NCI-H2081 treated with DMSO at 0.1 percent for 48 hours (cell line): ENCODE measurements at places on chromosomes 16 and 17.

GRCh38 chr17:45640141-45640850 lies 143.8 kb upstream of the CRHR1 start:
- no peak for DNase-seq

DNA sequence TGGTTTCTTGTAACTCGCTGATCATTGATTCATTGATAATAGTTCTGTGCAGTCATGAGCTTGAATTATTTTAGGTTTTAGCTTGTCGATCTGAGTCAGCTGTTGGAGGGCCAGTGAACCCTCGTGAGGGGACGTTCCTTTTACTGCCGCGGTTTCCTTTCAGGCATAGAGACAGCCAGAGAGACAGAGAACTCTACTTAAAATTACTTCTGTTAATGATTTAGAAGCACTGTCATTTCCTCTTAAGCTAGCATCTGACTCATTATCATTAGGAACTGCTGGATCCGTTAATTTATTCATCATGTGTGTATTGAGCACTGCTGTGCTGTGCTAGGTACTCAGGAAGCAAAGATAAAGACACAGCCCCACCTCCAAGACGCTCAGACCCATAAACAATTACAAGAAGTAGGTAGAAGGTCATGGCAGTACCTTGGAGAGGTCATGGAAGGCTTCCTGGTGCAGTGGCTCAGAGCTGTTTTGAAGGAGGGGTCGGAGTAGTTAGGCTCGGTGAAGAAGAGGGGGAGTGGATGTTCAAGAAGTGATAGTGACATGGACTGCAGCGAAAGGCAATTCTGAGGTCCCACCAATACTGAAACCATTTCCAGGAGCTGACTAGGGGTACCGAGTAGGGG lies 3.3 kb downstream of the PGS1 start:
- DNase-seq: no peak

GRCh38 chr17:6713130-6713917 lies at the start of gene SLC13A5:
SLC13A5 (minus strand) TSS chr17:6713369; CDS start chr17:6713333, 36 bp downstream.
- no peak for DNase-seq

DNA sequence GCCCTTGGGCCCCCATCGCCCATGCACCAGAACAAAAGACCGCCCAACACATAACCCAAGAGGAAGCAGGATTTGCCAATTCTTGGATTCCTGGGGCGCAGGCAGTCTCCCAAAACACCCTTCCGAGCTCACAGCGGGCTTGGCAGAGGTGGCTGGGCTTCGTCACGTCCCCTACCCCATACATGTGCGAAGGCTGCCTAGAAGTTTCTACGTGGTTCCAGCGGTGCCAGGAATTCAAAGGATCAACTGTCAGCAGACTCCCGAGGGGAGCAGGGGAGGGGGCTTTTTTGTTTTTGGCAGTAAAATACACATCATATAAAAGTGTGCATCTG lies 80.8 kb upstream of the PLCG2 start:
- DNase-seq: no peak

DNA sequence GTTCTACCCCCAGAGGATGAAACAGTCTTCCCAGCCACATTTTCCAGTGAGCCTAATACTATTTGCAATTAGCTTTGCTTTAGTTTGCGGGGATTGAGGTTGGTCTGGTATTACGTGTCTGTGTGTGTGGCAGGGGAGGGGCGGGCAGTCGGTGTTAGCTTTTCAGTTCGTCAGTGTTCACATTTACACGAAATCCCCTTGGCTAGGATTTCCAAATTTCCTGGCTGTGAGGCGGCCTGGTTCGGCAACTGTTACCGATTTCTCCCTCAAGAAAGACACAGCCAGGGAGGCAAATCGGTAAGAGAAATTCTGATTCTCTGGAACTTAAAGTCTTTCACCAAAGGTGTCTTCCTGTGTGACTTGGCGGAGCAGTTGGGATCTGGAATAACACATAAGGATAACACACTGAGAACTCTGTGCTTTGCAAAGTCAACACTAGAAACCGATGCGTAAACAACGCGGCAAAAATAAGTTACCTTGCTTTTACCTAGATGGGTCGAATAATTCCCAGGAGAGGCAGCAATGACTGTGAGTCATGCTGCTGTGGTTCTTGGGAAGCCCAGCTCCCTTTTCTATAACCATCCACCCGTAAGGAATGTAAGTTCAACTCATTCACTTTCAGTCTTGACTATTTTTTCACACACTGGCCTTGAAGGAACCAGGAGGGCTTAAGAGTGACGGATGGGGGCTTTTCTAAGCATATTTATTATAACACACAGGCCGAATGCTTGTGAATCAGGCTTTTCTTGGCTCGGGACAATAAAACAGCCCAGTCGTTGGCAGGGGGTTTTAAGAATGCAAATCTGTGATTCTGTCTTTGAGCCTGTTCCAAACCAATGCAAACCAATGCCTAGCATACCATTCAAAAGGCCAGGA lies 24.2 kb downstream of the GPRC5B start:
- no peak for DNase-seq

- DNase-seq: no peak
These were observed 32.6 kb upstream of the CDH15 start for GRCh38 chr16:89138843-89139520.

GRCh38 chr16:8600144-8600775 lies 9.9 kb upstream of the TMEM114 start:
- no peak for DNase-seq

GRCh38 chr16:1173788-1174451 lies 21.0 kb downstream of the CACNA1H start:
- DNase-seq: no peak

DNA sequence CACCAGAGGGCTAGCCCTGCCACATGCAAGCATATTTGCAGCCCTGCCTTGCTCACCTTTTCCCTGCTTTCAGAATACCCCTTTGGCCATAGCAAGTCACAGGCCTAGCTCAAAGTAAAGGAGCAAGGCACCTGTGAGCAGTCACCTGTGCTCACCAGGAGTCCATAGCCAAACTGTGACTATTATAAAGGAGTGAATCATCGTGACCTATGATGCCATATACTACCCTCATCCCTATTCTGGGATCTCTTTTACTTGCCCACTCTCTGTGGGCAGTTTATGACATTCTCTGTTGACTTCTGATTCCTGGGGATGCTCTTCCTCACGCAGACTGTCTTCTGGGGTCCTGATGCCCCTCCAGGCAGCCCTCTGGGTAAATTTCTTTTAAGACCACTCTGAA lies 200.5 kb upstream of the NLRP1 start:
- DNase-seq: no peak

GRCh38 chr17:13131225-13131624 lies 113.4 kb upstream of the ELAC2 start:
- no peak for DNase-seq

- no peak for DNase-seq
These were observed 4.7 kb downstream of the SLC13A5 start for GRCh38 chr17:6708357-6708961.

GRCh38 chr16:15854906-15855703 lies 1.7 kb downstream of the MYH11 start:
- no peak for DNase-seq

GRCh38 chr17:509316-509715 lies 156.7 kb upstream of the RPH3AL start:
- no peak for DNase-seq

- DNase-seq: no peak
These were observed 68.9 kb upstream of the METRNL start for GRCh38 chr17:83010206-83011200.

DNA sequence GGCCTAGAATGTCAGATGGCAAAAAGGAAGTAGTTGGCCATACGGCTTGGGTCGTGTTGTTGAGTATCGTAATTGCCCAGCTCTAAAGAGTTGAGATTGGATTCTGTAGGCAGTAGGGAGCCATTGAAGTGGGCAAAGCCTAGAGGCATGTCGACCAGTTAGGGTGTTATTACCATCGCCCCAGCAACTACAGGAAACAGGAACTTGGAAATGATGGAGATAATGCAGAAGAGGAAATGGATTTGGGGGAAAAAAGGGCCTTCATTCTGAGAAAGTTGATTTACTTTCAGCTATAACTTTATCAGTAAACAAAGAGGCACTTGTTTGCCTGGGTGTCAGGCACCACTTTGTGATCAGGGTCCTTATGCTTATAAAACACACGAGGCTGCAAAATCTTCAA lies 52.6 kb downstream of the COX10 start:
- no peak for DNase-seq

- no peak for DNase-seq
These were observed 30.9 kb downstream of the OR1D5 start for GRCh38 chr17:3032258-3033247.

DNA sequence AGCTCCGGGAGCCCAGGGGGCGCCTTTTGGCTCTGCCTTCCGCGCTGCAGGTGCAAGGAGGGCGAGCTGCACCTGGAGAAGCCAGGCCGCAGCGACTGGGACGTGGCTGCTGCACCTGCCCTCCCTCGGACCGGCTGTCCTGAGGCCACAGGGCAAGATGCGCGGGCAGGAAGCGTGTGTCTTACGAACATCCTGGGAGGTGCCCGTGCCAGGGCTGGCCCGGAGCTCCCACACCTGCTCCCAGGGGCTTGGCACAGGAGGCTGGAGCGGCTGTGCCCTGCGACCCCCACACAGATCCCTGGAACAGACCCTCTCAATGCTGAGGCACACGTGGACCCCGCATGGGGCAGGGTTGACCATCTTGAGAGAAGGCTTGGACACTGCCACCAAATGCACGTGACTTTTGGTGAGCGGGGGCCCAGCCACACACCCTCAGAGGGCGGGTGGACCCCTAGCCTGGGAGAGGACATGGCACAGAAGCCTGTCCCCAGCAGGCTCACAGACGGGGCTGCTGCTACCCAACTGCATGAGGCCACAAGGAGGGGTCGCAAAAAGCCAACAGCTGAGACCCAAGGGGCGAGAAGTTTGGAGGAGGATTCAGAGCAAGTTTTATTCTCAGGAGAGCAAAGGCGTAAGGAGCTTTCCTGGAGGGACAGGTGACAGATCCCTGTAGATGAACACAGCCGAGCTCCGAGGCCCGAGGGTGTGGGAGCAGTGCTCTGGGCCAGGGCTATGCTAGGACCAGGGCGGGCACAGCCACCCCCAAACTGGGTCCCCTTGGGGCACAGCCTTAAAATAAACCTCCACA lies 11.4 kb downstream of the NDUFAF8 start:
- no peak for DNase-seq

- DNase-seq: peak; percentile 8
These were observed 26.1 kb downstream of the MRPS23 start for GRCh38 chr17:57823469-57824401.

DNA sequence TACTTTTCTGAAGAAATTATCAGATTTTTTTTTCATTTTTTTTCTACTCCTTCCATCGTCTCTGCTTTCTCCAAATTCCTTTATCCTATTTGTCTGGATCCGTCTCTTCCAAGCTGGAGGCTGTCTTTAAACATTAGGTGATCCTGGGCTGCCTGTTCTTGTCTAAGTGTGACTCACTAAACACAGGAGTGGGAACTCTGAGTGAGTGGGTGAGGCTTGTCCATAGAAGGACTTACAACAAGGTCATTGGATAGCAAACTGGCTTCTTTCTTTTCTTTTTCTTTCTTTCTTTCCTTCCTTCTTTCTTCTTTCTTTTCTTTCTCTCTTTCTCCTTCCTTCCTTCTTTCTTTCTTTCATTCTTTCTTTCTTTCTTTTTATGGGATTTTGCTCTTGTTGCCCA lies 18.2 kb downstream of the ALOX15 start:
- DNase-seq: no peak

GRCh38 chr17:77802811-77803220 lies 155.7 kb upstream of the TNRC6C start:
- peak; percentile 24 for DNase-seq

- DNase-seq: no peak
These were observed 15.8 kb upstream of the NDUFAB1 start for GRCh38 chr16:23611936-23612335.

DNA sequence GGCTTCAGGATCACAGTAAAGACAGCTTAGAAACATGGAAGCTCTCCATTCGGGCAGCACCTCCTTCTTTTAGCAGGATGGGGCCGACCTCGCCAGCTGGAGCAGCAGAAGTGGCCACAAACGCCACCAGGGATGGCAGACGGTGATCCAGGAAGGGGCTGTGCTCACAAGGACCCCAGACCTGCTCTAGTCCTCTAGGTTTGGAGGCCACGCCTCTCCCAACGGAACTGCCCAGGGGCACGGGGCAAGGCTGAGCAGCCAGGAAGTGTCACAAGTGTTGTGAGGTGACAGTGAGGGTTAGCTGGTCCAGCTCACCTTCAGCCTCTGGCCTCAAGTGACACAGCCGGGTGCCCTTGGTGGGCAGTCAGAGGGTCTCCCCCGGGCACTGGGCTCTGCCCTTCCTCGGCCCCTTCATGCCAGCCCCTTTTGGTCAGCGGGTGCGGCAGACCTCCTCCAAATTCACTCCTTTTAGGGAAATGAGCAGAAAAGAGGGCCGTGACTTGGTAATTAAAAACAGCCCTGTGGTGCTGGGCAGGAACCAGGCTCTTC lies 20.4 kb downstream of the CEP295NL start:
- no peak for DNase-seq

- DNase-seq: peak; percentile 30
These were observed 31.1 kb downstream of the BAIAP2 start for GRCh38 chr17:81066072-81066471.

- DNase-seq: no peak
These were observed 4.8 kb upstream of the GAA start for GRCh38 chr17:80096561-80097021.

DNA sequence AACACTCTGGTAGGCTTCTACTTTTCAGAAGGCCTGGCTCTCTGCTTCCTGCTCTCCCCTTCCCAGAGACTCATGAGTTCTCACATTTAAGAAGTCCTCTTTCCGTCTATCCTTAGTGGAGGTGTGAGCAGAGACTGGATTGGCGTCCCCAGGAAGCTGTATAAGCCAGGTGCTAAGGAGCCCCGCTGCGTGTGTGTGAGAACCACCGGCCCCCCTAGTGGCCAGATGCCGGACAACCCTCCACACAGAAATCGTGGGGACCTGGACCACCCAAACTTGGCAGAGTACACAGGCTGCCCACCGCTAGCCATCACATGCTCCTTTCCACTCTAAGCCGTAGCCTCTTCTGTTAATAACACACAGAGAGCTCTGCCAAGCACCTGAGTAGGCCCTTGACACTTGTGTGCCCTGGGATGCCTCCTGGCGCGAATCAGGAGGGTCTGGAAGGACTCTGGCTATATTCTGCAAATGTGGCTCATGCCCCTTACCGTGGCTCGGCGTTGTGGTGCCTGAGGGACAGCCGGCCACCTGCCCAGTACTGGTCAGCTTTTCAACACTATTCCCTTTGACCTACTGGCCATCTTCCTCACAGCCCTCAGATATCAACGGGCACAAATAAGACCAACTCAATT lies 13.9 kb downstream of the CYB5D2 start:
- no peak for DNase-seq

GRCh38 chr16:22174642-22175041 lies 12.3 kb downstream of the SDR42E2 start:
- no peak for DNase-seq

GRCh38 chr17:76870377-76870714 lies 2.1 kb downstream of the MGAT5B start:
- DNase-seq: no peak

GRCh38 chr17:7025245-7025644 lies 2.4 kb downstream of the BCL6B start:
- DNase-seq: no peak

- no peak for DNase-seq
These were observed 42.1 kb upstream of the BHLHA9 start for GRCh38 chr17:1227917-1228780.

- no peak for DNase-seq
These were observed 15.7 kb downstream of the C16orf74 start for GRCh38 chr16:85735225-85735635.

GRCh38 chr17:51528111-51528510 lies 267.8 kb downstream of the UTP18 start:
- no peak for DNase-seq

GRCh38 chr16:53168744-53169143 lies 114.0 kb downstream of the CHD9 start:
- no peak for DNase-seq
